NCI-H1694 (cell line): ENCODE measurements at places on chromosomes 2 and 18.
A peak's percentile ranks its signal among the peaks of the same experiment; 100 is the strongest.

DNA sequence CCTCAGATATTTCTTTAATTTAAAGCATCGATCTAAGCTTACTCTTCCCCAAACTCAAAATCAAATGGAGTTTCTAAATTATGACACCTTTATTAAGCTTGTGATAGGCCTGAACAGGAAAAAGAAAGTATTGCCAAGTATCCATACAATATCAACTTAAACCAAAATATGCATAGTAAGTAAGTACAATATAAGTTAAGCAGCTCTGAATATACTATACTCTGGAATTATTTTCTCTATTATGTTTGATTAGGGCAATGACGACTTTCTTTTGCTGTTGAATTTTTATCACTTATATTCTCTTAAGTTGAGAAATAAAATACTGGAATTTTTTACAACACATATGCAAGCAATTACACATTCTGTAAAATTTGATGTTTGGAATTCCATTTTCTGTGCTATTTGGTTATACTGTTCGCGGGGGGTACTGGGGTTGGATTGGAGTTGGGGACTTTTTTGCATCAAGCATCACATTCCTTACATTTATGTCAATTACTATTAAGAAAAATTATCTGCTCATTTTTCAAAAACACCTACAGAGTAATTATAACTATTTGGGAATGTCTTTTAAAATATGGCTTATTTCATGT is 2.2 kb downstream of the COL5A2 start:
- no peak for DNase-seq

DNA sequence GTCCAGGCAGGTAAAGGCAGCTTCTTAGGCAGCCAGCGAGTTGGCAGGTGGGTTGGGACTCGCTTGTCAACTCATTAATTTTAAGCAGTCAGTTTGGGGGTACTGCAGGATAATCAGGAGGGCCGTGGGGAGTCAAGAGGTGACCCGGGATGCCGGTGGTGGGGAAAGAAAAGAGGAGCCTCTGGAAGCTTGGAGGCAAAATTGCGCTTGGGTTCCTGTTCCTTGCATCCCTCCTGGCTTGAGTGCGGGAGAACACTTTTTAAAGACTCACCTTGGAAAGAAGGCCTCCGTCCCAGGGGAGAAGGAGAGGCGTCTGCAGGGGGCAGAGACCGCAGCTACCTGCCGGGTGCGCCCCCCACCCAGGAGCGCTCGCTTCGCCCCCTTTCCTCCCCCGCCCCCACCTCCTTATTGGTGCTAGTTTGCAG is at the start of gene KCNJ3:
TSS of gene KCNJ3 (plus strand) at position 400 of the 425 bp plus-strand sequence. CDS start 81 bp downstream, outside the sequence.
- DNase-seq = no peak

GRCh38 chr18:76486038-76486437 is 9.0 kb downstream of the ZNF516 start:
- DNase-seq = no peak

- DNase-seq = no peak
Observed at GRCh38 chr2:120769076-120769786, 33.6 kb downstream of the GLI2 start.

GRCh38 chr2:219289537-219290361 is 10.6 kb downstream of the DNAJB2 start:
- DNase-seq = peak; percentile 83

DNA sequence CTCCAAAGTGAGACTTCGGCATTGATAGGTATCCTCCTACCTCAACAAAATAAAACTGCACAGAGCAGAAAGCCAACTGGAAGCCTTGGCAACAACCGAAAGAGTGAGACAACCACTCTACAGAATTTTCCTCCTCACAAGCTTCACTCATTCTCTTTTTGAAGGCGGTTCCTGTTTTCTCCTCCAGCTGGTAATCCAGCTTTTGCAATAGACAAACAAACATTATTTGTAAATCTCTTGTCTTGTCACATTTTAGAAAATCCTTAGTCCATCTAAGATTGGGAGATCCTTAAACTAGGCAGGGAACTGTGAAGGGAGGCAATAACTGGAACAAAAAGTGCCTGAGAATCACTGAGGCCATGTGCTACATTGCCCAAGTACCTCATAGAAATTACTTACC is 332.4 kb downstream of the BCL11A start:
- DNase-seq = no peak

DNA sequence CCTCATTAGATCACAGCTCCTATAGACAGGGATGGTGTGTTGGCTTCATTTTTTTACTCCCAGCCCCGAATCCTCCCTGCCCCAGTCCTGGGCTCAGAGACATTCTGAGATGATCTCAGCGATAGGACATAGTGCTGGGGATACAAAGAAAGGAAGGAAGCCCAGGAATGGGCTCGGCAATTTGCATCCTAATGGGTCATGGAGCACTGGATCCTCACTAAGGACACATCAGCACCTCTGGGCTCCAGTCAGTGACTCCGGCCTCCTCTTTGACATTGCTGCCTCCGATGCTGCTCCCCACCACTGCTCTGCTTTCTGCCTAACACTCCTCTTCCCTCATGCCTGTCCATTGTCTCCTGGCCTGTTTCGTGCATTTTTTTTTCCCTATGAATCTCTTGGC is 489.1 kb downstream of the STK39 start:
- no peak for DNase-seq

DNA sequence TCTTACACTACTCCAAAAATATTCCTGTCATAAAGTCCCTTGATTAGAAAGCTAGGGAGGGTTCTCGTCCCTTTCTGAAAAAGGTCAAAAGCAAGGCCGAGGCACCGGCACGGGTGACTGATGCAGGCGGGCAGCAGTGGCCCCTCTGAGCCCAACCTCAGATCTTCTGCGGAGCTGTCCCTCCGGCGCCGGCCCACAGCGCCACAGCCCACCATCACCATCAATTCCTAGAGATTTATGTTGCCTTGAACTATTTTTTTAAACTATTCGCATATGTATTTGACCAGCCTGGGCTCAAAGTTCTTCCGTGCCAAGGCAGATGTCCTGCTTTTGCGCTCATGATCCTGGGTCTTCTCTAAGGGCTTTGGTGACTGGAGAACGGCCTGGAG is 26.8 kb downstream of the PRELID3A start:
- DNase-seq = no peak

DNA sequence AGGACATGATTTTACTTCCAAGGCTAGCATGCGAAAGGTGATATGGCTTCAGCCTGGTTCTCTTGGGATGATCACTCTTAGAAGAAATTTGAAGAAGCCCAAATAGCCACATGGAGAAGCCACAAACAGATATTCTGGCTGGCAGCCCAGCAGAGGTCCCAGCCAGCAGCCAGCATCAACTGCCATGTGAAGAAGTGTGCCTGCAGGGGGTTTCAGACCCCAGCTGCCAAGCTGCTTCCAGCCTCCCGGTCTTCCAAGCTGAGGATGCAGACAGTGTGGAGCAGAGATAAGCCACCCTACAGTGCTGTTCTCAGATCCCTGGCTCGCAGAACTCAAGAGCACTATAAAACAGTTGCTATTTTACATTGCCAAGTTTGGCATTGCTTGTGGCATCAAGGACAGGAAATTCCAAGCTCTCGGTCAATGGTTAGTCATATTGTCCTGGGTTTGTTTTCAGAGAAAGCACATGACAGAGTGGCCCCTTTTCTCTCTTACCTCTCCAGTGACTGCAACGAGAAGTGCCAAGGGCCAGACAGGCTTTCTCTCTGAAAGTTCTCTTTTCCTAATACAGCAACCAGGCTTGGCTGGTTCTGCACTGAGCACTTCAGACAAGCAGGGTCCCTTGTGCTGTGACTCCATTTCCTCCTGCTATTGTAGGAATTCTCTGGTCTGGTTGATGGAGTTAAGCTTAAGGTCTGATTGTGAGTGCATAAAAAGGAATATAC is 223.7 kb downstream of the ANKRD30B start:
- no peak for DNase-seq

DNA sequence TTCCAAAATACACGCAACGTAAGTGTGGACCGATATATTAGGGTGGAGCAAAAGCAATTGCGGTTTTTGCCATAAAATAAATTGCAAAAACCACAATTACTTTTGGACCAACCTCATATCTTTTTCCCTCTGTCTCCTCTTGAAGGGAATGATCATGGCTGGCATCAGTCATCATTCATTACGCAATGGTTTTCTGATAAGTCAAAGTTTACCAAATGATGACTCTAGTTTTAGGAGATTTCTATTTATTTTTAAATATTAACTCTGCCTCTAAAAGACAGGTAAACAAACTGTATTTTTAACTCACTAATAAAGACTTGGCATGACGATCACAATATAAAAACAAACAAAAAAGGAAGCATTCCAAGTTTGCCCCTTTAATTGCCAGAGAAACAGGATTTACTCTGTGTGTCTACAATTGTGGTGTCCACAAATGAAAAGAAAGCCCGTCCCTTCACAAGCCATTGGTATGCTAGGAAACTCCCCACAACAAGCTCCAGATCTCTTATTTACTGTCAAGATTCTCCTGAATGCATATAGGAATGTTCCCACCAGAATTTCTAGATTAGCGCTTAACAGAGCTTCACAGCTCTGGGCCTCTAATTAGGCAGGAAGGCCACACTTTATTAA is 61.3 kb downstream of the IRS1 start:
- DNase-seq = no peak
